ENCODE measurements at places on chromosomes 11 and 22.

DNA sequence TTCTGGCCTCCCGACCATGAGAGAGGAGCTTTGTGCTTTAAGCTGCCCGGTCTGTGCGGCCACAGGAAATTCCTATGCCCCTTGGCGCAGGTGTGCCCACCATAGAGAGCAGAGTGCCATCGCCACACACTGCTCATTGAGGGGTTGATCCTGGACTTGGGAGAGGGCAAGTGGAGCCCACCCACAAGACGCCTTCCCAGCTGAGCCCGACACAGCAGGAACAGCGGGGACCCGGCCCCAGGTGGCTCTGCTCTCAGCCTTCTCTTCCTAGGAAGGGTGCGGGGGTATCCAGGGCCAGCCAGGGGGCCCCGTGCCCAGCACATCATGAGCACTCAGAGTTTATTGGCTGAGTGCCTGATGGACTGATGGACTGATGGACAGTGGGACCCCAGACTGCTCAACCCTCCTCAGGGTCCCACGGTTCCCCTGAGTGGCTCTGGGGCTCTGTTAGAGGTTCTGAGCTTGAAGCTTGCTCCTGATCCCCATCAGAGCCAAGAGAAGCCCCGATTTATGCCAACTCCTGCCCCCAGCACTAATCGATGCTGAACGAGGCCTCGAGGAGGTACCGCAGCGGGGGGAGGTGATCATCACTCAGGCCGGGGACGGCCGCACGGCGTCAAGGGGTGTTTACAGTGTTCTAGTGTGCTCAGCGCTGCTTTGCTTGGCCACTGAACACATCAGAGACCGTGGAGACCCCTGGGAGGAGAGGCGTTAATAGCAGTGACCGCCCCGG lies 13.5 kb upstream of the MRGPRD start:
- DNase-seq, result no peak

DNA sequence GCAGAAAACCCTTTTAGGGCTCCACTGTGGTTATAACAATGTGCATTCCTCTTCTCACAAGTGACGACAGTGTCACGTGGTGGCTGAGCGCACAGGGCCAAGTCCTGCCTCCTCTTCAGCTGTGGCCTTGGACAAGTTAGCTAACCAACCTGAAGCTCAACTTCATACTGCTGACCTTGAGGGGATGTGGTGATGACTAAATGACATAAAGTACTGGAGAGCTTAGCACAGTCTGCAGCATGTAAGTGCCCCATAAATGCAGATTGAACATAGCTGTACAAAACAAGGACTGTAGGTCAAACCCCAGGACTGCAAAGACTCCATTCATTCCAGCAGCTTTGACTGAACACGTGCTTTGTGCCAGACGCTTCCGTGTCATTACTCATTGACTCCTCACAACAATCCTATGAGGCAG lies 20.1 kb upstream of the MRGPRX2 start:
- no peak for DNase-seq

DNA sequence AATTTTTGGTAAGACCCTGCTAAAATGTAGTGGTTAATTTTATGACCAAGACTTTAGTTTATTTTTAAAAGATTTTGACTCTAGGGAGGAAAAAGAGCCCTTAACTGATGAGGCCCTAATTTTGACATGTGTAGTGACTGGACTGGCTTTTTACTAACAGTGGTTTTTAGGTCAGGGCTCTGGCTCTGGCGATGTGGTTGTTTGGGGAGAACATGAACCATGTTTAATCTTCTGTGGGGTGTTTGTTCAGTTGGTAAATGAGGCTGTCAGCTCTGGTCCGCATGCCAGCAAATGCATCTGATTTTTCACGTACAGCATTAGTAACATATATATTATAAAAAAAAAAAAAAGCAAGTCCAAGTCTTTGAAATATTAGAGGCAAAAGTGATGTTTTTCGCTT lies 104.3 kb downstream of the EXT2 start:
- DNase-seq, result no peak

DNA sequence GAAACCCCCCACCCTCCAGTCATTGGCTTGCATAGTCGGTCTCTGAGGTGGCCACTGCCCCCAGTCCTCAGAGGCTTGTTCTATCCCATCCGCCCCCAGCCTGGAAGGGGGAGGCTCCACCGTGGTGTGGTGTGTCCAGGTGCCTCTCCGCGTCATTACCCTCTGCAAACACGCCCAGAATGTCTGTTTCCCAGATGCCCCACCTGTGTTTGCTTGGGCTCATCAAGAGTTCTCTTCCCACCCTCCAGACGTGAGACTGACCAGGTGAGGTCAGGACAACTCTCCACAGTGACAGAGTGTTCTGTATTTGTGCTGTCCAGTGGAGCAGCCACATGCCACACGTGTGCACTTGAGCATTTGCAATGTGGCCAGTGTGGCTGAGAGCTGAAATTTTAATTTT lies 24.9 kb downstream of the LRRC10B start:
- DNase-seq, result no peak

DNA sequence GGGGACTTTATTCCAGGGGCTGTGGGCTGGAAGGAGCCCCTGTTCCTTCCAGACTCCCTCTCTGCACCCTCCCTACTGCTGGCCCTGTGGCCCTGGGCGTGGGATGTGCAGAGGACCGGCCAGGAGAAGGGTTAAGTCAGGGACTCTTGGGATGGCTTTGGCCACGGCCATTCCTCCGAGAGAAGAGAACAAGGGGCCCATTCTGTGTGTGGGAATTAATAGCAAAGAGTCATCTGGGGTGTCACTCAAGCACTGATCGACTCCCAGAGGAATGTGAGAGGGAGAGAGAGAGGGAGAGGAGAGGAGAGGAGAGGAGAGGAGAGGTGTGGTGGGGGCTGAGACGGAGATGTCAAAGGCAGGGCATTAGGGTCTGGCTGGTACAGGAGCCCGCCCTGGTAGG lies 14.2 kb upstream of the SOX10 start:
- no peak for DNase-seq

- DNase-seq, result no peak
These were observed 90.4 kb downstream of the ABTB2 start for GRCh38 chr11:34267417-34267816.

- DNase-seq, result no peak
These were observed 938 bp downstream of the SAA4 start for GRCh38 chr11:18235394-18236334.

GRCh38 chr11:75194147-75194546 lies 43.2 kb downstream of the SLCO2B1 start:
- DNase-seq, result no peak

DNA sequence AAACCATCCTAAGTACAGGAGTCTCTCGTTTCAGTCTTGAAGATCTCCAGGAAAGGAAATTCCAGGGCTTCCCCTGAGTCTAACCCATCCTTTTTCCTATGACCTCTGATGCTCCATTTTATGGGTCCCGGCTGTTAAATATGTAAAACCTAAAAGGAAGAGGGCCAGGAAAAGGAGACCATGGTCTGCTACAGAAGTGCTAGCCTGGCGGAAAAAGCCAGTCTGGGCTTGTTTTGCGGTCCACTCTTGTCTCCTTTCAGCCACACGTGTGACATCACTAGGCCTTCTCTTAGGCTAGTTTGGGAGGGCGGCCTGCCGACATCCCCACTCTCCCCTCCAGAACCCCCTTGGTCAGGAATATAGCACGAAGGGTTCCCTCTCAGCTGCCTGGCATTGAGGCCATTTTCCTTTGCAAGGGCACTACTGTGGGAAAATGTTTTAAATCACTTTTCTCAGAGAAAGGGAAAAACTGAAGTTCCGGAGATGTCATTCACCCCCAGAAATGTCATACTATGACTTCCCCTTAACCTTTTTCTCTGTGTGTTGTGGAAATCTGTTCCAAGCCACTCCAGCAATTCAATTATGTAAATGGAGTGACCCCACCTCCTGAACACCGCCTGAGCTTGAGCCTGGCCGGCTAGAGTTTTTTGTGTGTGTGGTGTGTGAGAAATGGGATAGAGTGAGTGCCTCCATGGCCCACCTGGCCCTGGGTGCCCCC lies 86.9 kb downstream of the UBASH3B start:
- DNase-seq, result no peak

- no peak for DNase-seq
These were observed 63.7 kb downstream of the MICAL2 start for GRCh38 chr11:12174128-12174476.

- DNase-seq, result no peak
These were observed 25.3 kb downstream of the PDHX start for GRCh38 chr11:34941688-34942087.

- DNase-seq, result no peak
These were observed 27.8 kb upstream of the AMOTL1 start for GRCh38 chr11:94740083-94741021.

DNA sequence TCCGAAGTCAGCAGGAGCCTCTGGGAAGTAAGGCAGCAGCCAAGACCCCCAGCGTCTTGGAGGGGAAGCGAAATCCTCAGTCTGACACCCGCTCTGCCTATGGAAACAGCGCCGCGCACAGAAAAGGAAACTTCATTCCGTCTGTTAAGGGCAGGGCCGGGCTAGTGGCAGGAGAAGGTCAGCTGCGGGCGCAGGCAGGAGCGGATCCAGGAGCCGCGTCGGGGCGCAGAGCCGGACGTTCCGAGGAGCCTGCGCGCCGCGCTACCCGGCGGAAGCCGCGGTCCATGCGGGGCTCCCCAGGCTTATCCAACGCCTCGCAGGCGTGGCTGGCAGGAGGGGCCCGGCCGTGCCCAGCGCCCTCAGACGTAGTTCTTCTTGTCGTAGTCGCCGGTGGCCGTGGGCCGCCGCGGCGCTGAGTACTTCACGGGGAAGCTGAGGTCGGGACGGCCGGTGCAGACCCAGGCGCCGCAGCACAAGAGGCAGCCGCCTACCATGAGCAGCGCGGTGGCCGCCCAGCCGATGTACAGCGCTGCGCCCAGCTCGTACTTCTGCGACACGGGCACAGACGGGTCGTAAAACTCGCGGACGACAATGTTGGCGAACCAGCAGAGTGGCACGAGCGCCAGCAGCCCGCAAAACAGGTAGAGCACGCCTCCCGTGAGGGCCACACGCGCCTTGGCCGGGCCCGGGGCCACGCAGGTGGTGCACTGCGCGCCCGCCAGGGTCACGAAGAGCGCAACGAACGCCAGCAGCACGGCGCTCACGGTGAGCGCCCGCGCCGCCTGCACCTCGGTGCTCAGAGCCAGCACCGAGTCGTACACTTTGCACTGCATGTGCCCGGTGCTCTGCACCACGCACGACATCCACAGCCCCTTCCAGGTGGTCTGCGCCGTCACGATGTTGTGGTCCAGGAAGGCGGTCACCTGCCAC lies 705 bp downstream of the CLDN5 start:
- no peak for DNase-seq

- DNase-seq, result no peak
These were observed 129.8 kb upstream of the SERPIND1 start for GRCh38 chr22:20644071-20644642.

DNA sequence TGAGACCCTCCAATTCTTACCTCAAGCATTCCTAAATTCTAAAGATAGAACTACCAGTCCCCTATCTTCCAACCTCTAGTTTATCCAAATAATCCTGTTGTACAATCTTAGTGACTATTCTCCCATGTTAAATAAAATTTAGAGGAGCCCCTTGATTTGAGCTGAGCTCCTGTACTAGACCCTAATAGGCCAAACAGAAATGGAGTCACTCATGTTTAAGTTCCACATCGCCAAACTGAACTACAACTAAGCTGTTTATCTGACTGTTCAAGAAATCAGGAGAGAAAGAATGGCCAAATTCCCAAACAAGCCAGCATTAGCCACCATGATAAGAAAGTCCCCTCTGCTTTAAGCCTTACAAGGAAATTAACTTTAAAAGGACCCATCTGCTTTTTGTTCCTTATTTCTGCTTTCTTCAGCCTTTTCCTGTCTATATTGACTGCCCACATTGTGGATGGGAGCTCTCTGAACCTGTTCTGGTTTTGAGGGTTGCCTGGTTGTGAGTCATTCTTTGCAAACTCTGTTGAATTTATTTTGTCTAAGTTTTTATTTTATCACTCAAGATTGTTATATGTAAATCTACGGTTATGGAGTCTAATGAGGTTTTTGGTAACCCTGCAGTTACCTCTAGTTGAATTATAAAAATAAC lies 90.4 kb downstream of the TTC28 start:
- no peak for DNase-seq

DNA sequence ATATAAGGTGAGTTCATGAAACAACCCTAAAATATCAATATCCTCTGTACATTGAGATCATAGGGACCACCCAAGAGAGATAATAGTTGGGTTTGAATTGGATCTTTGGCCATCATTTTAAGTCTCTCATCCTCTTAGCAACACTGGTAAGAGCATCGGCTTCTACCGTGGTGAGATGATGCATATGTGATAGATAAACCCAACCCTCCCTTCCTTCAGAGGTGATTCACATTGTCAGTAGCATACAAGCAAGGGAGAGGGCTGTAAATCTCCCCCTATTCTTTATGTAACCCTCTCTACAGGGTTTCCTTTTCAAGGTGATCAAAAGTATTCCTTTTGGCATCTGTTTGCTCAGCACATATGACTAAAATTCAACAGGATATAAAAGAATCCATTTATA lies 102.4 kb upstream of the MTMR2 start:
- DNase-seq, result no peak

DNA sequence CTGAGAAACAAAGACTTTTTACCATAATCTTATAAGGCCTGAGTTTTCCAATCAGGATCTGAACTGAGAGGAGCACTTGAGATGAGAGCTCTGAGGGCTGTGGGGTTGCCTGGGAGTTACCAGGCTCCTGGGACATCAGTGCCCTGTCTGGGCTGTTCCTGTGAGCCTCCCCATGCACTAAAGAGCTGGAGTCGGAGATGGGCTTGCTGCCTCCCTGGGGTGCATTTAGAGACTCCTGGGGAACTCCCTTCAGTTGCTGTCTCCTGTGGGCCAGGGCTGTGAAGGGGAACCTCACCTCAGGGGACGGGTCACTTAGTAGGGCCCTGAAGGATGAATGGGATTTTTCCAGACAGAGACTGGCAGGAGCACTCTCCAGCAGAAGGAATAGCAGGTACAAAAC lies 33.3 kb downstream of the KCNC1 start:
- no peak for DNase-seq

DNA sequence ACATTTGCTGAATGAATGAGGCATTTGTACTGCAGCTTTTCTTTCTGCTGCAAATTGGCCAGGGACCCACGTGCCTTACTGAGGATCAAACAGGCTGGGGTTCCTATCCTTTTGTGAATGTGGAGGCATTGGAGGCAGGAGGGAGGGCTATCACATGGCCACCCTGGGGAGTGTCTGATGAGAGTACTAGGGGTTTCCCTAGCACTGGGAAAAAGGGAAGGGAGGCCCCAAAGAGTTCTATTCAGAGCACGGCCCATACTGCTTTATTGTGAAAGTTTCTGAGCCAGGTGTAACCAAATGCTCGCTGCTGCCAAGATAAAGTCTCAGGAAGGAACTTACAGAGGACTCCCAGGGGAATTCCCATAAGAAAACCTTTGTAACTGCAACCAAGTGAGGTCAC lies 78.4 kb upstream of the ANO1 start:
- DNase-seq, result no peak

All from stimulated activated CD8-positive, alpha-beta memory T cell treated with anti-CD3 and anti-CD28 coated beads, Interleukin-12 subunit alpha, Interleukin-12 subunit beta, amount 100 ng/mL, for 4 hours (primary cell).